ENCODE measurements at places on chromosomes 7 and 10.

- DNase-seq: no peak
Observed at GRCh38 chr10:12513775-12514673, 164.7 kb downstream of the CAMK1D start.

DNA sequence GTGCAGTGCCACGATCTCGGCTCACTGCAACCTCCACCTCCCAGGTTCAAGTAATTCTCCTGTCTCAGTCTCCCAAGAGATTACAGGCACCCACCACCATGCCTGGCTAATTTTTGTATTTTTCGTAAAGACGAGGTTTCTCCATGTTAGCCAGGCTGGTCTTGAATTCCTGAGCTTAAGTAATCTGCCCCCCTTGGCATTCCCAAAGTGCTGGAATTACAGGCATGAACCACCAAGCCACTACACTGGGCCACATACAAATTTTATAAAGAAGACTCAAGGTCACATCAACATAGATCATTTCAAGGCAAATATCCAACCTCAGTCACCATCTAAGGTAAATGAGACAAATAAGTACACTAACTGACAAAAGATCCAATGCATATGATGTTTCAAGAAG lies 32.1 kb downstream of the IGF2BP3 start:
- DNase-seq: no peak

- DNase-seq: no peak
Observed at GRCh38 chr10:5081091-5081490, 13.1 kb upstream of the AKR1C3 start.

- no peak for DNase-seq
Observed at GRCh38 chr7:3995187-3995586, 686.9 kb upstream of the FOXK1 start.

DNA sequence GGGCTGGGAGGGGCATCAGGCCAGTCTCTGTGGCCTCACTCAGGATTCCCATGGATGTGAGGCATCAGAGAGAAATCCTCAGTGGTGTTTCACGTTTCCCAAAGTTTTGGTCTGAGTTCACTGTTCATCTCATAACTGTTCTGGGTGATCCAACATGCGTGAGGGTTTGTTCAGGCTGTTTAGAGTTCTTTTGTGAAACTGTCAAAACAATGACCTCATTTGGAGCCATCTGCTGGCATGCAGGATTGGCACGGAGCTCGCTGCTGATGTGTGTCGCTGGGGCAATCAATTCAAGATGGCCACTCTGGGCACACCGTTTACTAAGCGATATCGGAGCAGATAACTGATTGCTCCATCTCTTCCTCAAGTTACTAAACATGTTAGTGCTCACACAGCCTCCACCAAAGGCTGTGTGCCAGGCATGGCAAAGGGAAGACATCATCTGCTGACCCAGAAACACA lies 365.6 kb downstream of the WDR11 start:
- DNase-seq: no peak

GRCh38 chr7:158114056-158114850 lies 473.4 kb downstream of the PTPRN2 start:
- no peak for DNase-seq

All from stimulated activated CD8-positive, alpha-beta memory T cell treated with anti-CD3 and anti-CD28 coated beads, Interleukin-2, amount 100 ng/mL, for 48 hours (primary cell).